ENCODE measurements at places on chromosomes 6 and 20.
A peak's percentile ranks its signal among the peaks of the same experiment; 100 is the strongest.

GRCh38 chr6:156776470-156776839, 723 bp upstream of the ARID1B start:
- peak overlapping the region; percentile 85 for H3K4me3 ChIP-seq
- H3K36me3 ChIP-seq: no peaks in the 10 kb centered on the region
- H3K27me3 ChIP-seq: no peaks in the 10 kb centered on the region
- H3K4me1 ChIP-seq: peaks cover 29% of the 10 kb centered on the region
- peak overlapping the region; percentile 98 for H3K27ac ChIP-seq
- DNase-seq: no peak

DNA sequence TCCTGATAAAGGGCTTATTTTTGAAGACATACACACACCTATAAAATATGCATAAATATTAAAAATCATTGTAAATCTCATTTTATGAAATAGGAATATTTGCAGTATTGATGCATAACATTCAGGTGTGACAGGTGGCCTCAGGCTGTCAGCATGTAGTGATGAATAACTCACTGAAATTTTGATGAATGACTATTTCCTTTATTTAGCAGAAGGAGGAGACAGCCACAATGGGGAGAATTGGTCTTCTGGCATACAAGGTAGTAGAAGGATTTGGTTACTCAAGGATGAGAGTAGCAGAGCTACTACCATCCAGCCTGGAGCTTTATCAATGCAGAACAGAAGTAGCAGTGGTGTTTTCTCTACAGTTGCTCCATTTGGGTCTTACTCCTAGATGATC, 47.2 kb downstream of the RGS17 start:
- no peak for DNase-seq
- no peak overlapping the region for H3K4me3 ChIP-seq
- no peaks in the 10 kb centered on the region for H3K27me3 ChIP-seq
- H3K4me1 ChIP-seq: no peaks in the 10 kb centered on the region

DNA sequence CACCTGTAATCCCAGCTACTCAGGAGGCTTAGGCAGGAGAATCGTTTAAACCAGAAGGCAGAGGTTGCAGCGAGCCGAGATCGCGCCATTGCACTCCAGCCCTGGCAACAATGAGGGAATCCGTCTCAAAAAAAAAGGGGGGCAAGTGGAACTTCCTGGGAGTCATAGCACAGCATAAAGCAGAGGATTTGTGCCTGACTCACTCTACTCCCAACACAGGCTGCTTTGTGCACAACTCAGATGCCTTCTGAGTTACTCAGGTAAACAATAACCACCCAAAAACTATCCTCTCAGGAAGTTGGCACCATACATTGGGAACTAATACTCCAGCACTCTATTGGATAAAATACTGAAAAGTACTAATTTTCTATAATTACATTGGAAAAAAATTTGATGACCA, 2.5 kb upstream of the TMEM244 start:
- no peak overlapping the region for H3K4me3 ChIP-seq
- DNase-seq: no peak
- H3K36me3 ChIP-seq: no peaks in the 10 kb centered on the region
- no peaks in the 10 kb centered on the region for H3K27me3 ChIP-seq
- H3K4me1 ChIP-seq: no peaks in the 10 kb centered on the region

DNA sequence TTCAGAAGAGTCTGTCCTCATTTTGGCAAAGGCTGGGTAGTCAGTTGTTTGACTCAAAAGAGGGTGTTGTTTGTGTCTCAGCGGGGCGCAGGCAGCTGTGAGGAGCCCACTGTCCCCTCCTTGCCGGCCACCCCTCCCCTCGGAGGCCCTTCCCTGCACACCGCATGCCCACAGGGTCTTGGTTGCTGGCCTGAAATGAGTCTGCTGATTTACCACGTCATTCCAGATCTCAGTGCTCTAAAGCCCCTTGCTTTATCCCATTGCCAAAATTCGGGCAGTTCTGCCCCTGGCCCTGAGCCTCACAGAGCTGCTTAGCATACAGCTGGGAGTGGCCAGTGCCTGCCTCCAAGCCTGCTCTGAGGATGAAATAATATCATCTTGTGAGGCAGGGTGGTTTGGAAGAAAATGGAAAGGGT, 220.7 kb downstream of the UST start:
- H3K27ac ChIP-seq: no peak overlapping the region
- no peak for DNase-seq
- H3K27me3 ChIP-seq: no peaks in the 10 kb centered on the region
- no peaks in the 10 kb centered on the region for H3K36me3 ChIP-seq
- H3K4me1 ChIP-seq: no peaks in the 10 kb centered on the region
- no peak overlapping the region for H3K4me3 ChIP-seq

DNA sequence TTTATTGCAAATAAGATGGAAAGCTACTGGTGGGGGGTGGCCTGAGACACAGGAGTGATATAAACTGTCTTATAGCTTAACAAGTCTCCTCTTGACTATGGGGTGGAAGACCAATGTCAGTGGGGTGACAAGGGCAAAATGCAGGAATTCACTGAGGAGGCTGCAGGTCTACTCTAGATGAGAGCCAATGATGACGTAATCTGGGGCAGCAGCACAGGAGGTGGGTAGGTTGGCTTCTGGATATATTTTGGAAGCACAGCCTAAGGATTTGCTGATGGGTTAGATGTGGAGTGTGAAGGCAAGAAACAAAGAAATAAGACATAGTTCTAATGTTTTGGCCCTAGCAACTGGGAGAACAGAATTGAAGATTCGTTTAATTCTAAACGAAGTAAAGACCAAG, 253.2 kb downstream of the PTPRT start:
- H3K27ac ChIP-seq: no peak overlapping the region
- no peak for DNase-seq
- no peaks in the 10 kb centered on the region for H3K4me1 ChIP-seq
- no peaks in the 10 kb centered on the region for H3K36me3 ChIP-seq
- no peak overlapping the region for H3K4me3 ChIP-seq
- H3K27me3 ChIP-seq: no peaks in the 10 kb centered on the region

GRCh38 chr6:158457616-158458278, 102.1 kb upstream of the TMEM181 start:
- H3K4me3 ChIP-seq: no peak overlapping the region
- H3K27me3 ChIP-seq: no peaks in the 10 kb centered on the region
- DNase-seq: no peak
- peaks cover 5% of the 10 kb centered on the region for H3K36me3 ChIP-seq
- no peaks in the 10 kb centered on the region for H3K4me1 ChIP-seq
- no peak overlapping the region for H3K27ac ChIP-seq

DNA sequence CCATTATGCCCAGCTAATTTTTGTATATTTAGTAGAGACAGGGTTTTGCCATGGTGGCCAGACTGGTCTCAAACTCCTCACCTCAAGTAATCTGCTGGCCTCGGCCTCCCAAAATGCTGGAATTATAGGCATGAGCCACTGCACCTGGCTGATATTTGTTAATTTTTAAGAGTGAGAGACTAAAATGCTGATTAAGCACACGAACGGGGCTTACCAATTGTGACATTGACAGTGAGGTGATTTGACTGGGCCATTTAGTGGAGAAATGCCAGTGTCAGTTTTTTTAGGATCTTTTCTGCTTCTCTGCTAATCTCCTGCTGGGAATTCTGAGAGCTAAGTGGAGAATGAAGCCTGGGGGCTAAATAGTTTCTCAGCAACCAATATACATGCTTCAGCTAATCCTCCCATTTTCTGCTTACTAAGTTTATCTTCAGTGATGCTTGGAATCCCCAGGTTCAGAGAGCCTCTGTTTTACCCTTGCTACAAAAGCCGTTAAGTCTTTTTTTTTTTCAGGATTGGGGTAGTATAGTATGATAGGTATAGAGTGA, 9.8 kb upstream of the DEFB123 start:
- no peaks in the 10 kb centered on the region for H3K27me3 ChIP-seq
- H3K4me1 ChIP-seq: no peaks in the 10 kb centered on the region
- DNase-seq: no peak
- no peaks in the 10 kb centered on the region for H3K36me3 ChIP-seq
- no peak overlapping the region for H3K4me3 ChIP-seq
- H3K27ac ChIP-seq: no peak overlapping the region

GRCh38 chr6:139156102-139156501, 21.2 kb downstream of the HECA start:
- H3K36me3 ChIP-seq: no peaks in the 10 kb centered on the region
- no peak overlapping the region for H3K4me3 ChIP-seq
- H3K27me3 ChIP-seq: no peaks in the 10 kb centered on the region
- no peak for DNase-seq
- H3K4me1 ChIP-seq: peaks cover 69% of the 10 kb centered on the region

DNA sequence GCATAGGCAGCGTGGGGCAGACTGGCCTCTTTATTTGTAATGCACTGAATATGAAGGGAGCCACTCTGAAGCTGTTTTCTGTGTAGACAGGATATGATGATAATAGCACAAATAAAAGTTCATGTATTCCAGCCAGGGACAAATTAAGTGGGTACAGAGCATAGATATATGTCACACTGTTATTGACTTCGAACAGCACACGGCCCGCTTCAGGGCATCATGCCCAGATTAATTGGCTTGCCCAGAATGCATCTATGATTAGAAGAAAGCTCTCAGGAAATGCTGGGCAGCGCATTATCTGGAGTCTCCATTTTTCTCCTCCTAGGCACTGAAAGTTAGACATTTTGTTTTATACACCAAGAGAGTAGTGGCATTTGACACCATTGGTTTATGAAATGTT, 26.3 kb upstream of the SASH1 start:
- H3K4me1 ChIP-seq: no peaks in the 10 kb centered on the region
- H3K36me3 ChIP-seq: no peaks in the 10 kb centered on the region
- H3K27me3 ChIP-seq: peaks cover 3% of the 10 kb centered on the region
- no peak overlapping the region for H3K27ac ChIP-seq
- no peak overlapping the region for H3K4me3 ChIP-seq
- DNase-seq: no peak

DNA sequence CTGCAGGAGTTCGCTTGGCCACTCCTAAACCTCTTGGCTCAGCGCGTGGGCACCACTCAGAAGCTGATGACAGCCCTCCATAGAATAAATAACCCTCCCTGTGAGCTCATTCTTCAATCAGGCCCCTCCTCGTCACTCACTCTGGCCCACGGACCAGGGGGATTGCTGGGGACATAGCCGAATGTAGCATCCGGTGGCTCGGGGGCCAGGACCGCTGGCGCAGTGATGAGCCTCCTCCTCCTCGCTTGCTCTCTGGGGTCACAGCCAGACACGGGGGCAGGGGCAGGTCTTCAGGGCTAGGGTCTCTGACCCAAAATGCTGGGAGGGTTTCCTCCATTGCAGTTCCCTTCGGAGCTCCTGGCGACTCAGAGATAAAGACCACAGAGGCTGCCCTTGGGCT, 79.9 kb downstream of the TFAP2C start:
- no peak for DNase-seq
- no peak overlapping the region for H3K4me3 ChIP-seq
- no peaks in the 10 kb centered on the region for H3K27me3 ChIP-seq
- H3K27ac ChIP-seq: no peak overlapping the region
- no peaks in the 10 kb centered on the region for H3K4me1 ChIP-seq

- H3K27ac ChIP-seq: peak overlapping the region; percentile 40
- no peaks in the 10 kb centered on the region for H3K36me3 ChIP-seq
- H3K27me3 ChIP-seq: peaks cover 11% of the 10 kb centered on the region
- peaks cover 13% of the 10 kb centered on the region for H3K4me1 ChIP-seq
- no peak for DNase-seq
Measured at GRCh38 chr6:144285798-144286502, 815 bp downstream of the UTRN start.

DNA sequence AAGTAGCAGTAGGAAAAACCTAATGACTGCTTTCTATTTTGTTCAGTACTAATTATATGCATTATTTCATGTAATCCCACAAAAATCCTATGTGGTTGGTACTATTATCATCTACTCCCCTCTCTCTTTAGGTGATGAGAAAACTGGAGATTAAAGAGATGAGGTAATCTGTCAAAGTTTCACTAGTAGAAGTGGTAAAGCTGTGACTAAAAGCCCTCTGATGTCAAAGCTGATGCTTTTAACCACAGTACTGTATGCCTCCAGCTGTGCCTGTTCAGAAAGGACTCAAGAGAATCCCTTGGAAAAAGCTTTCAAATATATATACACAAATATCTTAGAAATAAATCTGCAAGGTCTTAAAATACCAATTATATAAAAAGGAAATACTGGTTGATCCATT, 38.0 kb downstream of the PHIP start:
- no peak overlapping the region for H3K4me3 ChIP-seq
- no peak for DNase-seq
- no peaks in the 10 kb centered on the region for H3K4me1 ChIP-seq
- no peaks in the 10 kb centered on the region for H3K36me3 ChIP-seq

GRCh38 chr20:24690408-24690807, 221.0 kb downstream of the SYNDIG1 start:
- no peak overlapping the region for H3K4me3 ChIP-seq
- no peak overlapping the region for H3K27ac ChIP-seq
- no peaks in the 10 kb centered on the region for H3K4me1 ChIP-seq
- H3K27me3 ChIP-seq: no peaks in the 10 kb centered on the region
- DNase-seq: no peak
- no peaks in the 10 kb centered on the region for H3K36me3 ChIP-seq

- no peak overlapping the region for H3K4me3 ChIP-seq
- DNase-seq: no peak
- H3K27ac ChIP-seq: no peak overlapping the region
Measured at GRCh38 chr6:31037682-31038081, 27.4 kb downstream of the MUC22 start.

DNA sequence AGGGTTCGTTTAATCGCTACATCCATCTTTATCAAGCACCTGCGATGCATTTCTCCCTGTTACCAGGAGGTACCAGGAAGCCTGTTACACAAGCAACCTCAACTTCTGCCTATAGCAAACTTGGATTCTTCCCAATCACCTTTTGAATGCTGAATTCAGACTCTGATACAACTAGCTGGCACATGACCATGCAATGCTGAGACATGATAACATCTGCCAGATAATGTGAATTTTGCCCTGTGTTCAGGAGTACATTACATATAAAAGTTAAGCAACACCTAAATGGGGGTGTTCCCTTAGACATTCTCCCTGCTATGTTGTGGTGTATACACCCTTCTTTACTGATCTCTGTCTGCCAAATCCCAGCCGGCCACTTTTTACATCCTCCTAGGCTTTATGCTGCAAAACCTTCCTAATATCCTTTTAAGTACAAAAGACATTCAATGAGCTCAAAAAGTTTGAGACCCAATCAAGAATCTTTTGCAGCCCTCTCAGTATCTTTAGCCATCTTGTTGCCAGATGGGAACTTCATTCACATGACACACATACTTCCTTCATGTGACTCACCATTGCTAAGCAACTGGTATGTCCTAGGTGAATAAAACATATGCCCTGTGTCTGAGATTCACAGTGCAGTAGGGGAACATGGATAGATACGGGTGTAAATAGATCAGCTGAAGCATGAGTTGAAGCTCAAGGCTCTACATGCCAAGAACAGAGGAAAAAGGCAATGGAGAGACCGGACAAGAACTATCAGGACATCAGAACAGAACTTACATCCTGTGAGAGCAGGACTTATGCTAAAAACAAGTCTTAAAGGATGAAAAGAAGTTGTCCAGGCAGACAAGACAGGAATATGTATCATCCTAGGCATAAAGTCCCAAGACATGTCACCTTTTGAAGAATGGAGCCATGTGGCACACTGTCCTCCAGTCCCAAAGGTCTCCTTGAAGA, 84.3 kb downstream of the ZHX3 start:
- H3K27ac ChIP-seq: no peak overlapping the region
- peaks cover 11% of the 10 kb centered on the region for H3K4me1 ChIP-seq
- H3K36me3 ChIP-seq: no peaks in the 10 kb centered on the region
- no peaks in the 10 kb centered on the region for H3K27me3 ChIP-seq
- H3K4me3 ChIP-seq: no peak overlapping the region

GRCh38 chr6:44255105-44255808, 2.1 kb downstream of the SLC35B2 start:
- H3K36me3 ChIP-seq: peaks cover 10% of the 10 kb centered on the region
- H3K27me3 ChIP-seq: no peaks in the 10 kb centered on the region
- H3K4me3 ChIP-seq: no peak overlapping the region
- H3K27ac ChIP-seq: no peak overlapping the region

GRCh38 chr6:53960311-53960710, 150.9 kb upstream of the MLIP start:
- no peak for DNase-seq
- H3K36me3 ChIP-seq: no peaks in the 10 kb centered on the region
- H3K4me3 ChIP-seq: no peak overlapping the region
- H3K27me3 ChIP-seq: peaks cover 3% of the 10 kb centered on the region
